Erythroblast (primary cell): ENCODE measurements at places on chromosomes 11 and 22.

GRCh38 chr22:30675436-30675835, 7.8 kb upstream of the DUSP18 start:
- DNase-seq, result peak; percentile 29

GRCh38 chr11:69178819-69179482, 23.2 kb downstream of the SMIM38 start:
- no peak for DNase-seq

DNA sequence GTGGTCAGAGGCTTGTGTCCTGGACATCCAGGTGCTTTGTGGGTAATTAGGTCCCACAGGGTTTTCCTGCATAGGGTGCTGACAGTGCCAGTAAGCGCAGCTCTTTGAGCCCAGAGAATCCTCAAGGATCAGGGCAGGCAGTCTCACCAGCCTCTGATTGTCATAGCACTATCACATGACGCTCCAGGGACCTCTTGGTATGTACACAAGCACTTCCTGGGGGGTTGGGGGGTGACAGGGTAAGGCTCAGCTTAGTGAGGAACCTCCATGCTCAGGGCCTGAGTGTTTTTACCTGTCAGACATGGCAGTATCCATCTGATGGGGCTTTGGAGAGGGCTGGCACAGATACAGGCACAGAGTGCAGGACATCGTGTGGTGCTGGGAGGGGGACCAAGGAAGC, 27.9 kb upstream of the SUSD2 start:
- no peak for DNase-seq

- DNase-seq, result no peak
Observed at GRCh38 chr11:107750313-107750712, 38.5 kb upstream of the SLN start.

DNA sequence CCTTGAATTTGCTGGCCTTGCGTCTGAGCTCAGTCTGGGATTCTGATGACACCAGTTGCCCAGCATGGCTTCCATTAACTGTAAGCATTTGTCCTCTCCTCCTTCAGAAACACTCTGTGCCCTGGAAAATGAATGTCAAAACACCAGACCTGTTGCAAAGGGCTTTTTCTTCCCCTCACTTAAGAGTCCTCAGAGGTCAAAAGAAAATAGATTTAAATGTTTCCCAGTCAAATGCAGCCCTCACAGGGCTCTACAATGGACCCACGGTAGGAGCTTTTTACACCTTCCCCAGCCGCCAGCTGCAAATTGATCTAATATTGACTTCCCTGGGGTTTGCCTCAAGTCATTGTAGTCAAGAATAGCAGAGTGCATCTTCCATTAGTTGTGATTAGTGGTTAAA, 332.2 kb downstream of the INSC start:
- no peak for DNase-seq

GRCh38 chr11:128026596-128026995, 560.8 kb downstream of the ETS1 start:
- DNase-seq, result no peak

GRCh38 chr11:101327908-101328307, 198.3 kb upstream of the PGR start:
- DNase-seq, result no peak

- no peak for DNase-seq
Observed at GRCh38 chr22:44445731-44446130, 52.3 kb downstream of the RTL6 start.

DNA sequence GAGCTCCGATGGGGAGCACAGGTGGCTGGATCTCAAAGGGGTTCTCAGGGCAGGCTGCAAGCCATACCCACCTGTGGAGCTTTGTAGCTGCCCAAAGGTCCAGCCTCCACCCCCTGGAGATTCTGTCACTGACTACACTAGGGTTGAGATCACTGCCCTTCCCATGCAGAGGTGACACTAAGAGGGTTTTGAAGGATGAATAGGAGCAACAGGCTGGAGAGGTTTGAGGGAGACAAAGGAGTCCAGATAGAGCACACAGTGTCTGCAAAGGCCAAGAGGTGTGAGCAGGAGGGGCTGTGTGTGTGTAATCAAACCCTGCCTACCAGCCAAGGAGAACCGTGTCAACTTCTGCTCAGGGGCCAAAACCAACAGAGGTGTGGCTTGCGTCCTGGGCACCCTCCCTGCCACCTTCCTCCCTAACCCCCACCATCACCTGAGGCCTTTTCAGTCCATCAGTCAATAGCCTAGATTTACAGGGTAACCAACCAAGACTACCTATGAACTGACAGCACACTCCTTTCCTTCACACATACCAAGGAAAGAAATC, 43.0 kb upstream of the WNT11 start:
- no peak for DNase-seq

DNA sequence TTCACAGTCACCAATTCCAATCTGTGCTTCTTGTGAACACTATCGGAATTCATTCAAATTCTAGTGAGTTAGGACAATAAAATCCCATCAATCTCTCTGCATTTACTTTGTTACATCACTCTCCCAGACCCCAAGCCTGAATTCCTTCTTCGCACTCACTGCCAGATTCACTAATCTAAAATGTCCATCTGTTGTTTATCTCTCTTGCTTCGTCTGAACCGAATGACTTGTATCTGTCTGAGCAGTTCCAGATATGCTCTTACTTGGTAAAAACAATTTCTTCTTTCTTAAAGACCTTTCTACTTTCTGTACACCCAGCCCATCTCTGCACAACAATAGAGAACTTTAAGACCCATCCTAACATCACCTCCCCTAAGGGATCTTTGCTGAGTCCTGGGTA, 7.0 kb downstream of the MMP10 start:
- DNase-seq, result no peak

- no peak for DNase-seq
Observed at GRCh38 chr11:70200212-70200844, 2.8 kb upstream of the FADD start.

GRCh38 chr11:119567688-119568582, 145.0 kb upstream of the THY1 start:
- no peak for DNase-seq

DNA sequence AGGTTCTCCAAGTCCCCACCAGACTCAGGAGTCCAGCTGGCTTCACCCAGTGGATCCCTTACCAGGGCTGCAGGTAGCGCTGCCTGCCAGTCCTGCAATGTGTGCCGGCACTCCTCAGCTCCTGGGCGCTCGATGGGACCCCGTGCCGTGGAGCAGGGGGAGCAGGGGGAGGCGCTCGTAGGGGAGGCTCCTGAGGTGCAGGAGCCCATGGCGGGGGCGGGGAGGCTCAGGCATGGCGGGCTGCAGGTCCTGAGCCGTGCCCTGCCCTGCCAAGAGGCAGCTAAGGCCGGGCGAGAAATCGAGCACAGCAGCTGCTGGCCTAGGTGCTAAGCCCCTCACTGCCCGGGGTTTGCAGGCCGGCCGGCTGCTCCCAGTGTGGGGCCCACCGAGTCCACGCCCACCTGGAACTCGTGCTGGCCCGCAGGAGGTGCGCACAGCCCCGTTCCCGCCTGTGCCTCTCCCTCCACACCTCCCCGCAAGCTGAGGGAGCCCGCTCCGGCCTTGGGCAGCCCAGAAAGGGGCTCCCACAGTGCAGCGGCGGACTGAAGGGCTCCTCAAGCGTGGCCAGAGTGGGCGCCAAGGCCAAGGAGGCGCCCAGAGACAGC, 792.9 kb upstream of the CCDC179 start:
- DNase-seq, result no peak

- DNase-seq, result no peak
Observed at GRCh38 chr11:36377759-36378564, 81.9 kb downstream of the PRR5L start.

- DNase-seq, result no peak
Observed at GRCh38 chr22:43980579-43980978, 25.3 kb downstream of the SAMM50 start.

DNA sequence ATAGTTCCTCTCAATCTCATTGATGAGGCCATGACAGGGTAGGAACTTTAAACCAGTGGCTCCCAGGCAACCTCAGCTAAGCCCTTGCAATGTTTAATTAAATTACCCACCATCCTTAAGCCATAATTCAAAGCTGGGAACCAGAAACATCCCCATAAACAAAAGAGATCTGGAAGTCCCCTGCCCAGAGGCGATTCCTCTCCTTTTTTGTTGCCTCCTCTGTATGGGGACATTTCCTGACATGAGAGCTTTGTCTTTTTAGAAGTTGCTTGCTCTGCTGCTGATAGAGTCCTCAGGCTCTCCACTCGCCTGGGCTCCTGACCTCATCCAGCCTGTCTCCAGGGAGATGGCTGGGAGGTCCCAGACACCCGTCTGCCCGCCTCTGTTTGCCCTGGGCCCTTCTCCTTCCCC, 3.2 kb downstream of the DTX4 start:
- DNase-seq, result no peak

DNA sequence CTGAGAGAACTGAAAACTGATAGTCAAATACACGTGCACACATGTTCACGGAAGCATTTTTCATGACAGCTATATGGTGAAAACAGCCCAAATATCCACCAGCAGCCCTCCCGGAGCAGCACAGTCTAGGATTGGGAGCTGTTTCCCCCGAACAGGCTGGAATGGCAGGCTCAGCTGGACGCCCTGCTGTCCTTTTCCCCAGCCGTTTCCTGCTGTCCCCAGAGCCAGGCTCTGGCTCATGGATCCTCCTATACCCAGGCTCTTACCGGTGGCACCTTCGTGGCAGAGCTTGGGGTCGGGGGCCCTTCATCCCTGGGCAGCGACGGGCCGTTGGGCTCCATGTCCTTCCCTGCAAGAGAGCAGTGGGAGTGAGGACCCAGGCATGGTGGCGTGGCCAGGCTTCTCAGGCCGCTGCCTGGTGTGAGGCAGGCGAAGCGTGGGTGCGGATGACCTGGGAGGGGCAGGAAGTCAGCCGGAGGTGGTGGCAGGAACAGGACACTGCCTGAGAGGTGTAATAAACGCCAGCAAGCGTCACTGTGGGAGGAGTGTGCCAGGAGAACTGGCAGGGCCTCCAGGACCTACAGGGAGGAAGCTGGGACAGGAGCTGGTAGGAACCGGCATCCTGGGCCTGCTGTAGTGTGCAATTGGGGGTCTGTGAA, 38.8 kb downstream of the OSBPL5 start:
- DNase-seq, result no peak

GRCh38 chr11:255176-255575, 18.4 kb downstream of the PSMD13 start:
- DNase-seq, result peak; percentile 76

- DNase-seq, result no peak
Observed at GRCh38 chr11:110148775-110149744, 55.9 kb downstream of the ZC3H12C start.

DNA sequence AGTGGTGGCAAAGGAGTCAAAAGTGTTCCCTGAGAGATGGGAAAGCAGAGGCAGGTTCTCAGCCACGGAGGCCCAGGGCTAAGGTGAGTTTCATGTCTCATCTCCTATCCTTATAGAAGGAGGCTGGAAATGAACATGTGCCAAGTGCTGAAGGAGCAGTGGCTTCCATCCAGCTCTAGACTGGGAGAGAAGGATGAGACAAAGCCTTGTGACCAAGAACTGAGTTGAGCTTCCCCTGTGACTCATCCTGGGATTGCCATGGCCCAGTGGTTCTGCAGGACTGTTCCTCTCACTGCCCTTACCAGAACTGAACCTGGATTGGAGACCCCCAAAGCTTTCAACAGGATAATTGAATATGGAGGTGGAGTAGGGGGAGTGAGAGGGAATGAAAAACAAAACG, 16.7 kb upstream of the OR9Q1 start:
- no peak for DNase-seq

GRCh38 chr22:24290459-24290858, 19.8 kb downstream of the SPECC1L start:
- DNase-seq, result peak; percentile 51

- DNase-seq, result no peak
Observed at GRCh38 chr11:114049050-114049449, 10.5 kb upstream of the ZBTB16 start.

DNA sequence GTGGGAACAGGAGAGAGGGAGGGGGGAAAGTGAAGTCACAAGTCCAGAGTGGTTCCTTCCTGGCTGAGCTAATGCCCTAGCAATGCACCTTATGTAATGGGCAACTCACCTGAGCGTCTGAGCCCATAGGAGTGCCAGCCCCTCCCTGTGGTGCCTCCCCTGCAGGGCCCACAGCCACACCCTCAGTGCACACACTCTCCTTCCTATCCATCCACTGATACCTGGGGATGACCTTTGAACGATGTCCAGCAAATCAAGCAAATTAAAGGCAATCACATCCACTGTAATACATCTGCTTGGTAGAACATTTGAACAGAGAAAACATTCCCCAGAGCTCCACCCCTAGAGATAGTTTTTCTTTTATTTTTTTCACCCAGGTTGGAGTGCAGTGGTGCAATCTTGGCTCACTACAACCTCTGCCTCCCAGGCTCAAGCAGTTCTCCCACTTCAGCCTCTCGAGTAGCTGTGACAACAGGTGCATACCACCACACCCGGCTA, 19.6 kb upstream of the MICAL2 start:
- no peak for DNase-seq

DNA sequence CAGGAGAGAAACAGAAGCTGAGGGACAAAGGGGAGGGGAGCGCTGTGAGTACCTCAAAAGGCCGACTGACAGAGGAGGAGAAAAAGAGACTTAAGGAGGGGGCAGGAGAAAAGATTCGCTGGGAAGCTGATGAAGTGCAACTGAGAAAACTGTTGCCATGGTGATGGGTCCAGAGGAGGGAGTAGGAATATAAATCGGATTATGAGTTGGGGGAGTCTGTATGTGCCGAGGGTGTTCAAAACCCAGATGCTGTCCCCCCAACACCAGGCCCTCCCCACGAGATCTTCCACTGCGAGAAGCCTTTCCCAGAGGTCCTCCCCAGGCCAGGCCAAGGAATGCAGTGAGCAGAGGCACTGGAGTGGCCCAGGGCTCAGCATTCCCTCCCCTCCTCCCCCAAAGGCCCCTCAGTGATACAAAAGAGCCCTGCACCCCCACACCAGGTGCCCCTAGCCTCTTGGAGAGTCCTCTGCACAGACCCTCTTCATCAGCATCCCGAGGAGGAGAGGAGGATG, 13.7 kb upstream of the BCL9L start:
- DNase-seq, result no peak

DNA sequence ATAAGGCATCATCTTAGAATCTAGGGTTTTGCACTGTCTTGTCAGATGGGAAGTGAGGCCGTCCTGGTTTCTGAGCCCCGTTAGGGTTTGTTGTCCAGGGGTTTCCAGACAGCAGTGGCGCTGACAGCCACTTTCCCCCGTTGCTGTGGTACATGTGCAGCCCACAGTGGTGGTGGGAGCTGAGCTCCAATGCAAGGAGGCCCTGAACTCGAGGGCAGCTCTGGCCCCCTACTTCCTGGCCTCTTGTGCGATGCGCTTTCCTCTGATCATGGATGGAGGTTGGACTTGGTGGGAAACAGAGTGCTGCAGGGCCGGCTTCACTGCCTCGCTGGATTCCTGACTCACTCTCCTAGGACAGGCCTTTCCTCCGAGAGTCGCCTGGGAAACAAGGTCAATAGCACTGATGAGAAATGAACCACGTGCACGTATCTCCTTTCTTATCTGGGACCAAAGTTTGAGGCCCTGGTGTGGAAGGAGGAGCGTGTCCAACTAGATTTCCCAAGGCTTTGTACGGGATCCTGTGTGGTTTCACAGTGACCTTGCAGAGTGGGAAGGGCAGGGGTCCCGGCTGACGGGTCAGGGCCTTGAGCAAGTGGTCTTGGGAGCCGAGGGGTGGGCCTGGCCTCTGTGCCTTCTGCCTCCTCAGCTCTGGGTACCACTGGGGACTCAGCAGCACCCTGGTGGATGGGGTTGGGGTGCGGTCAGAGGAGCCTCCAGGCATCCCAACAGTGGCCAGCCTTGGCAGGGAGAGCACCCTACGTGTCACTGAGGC, 3.7 kb downstream of the PHRF1 start:
- DNase-seq, result no peak
